Retinal pigment epithelial cell (primary cell): ENCODE measurements at places on chromosomes 12 and 14.
A peak's percentile ranks its signal among the peaks of the same experiment; 100 is the strongest.

- DNase-seq = no peak
Measured at GRCh38 chr12:29702972-29703371, 80.8 kb downstream of the TMTC1 start.

GRCh38 chr14:21078287-21078686 is 8.2 kb downstream of the ARHGEF40 start:
- no peak for DNase-seq

- no peak for DNase-seq
Measured at GRCh38 chr12:129571901-129572494, 331.8 kb downstream of the TMEM132D start.

DNA sequence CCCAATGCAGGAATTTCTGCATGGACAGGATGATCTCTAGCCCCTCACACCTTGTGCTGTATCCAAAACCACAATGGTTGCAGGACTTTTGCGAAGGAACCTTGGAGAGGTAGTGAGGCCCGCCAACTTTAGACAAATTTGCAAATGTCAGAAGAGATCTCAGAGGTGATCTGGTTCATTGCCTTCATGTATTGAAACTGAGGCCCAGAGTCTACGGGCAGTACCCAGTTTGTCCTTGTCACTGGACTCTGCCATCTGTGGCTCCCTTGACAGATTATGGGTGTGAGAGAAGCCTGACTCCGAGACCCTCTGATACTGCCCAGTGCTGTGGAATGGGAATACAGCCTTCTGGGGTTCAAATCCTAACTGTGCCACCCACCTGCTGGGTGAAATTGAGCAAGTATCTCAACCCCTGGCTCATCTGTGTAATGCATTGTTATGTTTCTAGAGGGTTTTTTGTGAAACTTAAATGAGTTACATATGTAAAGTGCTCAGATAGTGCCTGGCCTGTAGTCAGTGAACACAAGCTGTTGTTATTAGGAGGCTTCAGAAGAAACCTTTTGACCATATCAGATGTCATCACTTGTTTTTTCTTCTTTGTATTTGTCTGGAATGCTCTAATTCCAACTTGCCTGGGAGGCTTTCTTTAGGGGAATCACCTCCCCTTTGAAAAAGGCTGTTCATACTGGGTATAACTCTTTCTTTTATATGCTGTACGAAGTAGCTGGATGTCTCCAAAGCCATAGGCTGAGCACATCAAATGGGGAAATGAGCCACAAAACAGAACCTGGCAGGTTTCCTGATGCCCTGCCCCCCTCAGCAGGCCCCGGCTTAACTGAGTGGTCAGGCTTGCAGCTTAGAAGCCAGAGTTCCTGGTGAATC is 71.4 kb upstream of the SRSF5 start:
- peak; percentile 52 for DNase-seq

- DNase-seq = no peak
Measured at GRCh38 chr14:30252151-30252550, 306.8 kb upstream of the G2E3 start.

- no peak for DNase-seq
Measured at GRCh38 chr14:74510959-74511409, 17.4 kb downstream of the ISCA2 start.

DNA sequence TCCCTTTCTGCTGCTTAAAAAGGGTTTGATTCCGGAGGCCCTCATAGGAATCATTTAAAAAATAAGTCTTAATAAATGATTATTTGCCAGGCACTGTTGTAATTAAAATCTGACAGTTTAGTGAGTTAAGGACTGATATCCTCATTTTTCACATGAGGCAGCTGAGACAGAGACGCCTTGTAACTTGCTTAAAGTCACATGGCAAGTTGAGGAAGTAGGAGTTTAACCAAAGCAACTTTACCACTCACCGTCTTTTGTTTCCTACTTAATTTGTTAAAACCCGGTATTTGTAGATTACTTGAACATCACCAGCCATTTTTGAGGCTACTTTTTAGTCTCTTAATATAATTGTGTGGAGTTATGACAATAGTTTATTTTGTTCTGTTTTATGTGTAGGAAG is 2.4 kb downstream of the TIGAR start:
- no peak for DNase-seq

- no peak for DNase-seq
Measured at GRCh38 chr14:97315790-97316189, 518.6 kb downstream of the VRK1 start.

- no peak for DNase-seq
Measured at GRCh38 chr14:106185837-106186233, 659.5 kb downstream of the TMEM121 start.

GRCh38 chr14:56805992-56806727 is 4.1 kb downstream of the OTX2 start:
- DNase-seq = no peak

- DNase-seq = no peak
Measured at GRCh38 chr14:97462081-97462480, 664.9 kb downstream of the VRK1 start.

DNA sequence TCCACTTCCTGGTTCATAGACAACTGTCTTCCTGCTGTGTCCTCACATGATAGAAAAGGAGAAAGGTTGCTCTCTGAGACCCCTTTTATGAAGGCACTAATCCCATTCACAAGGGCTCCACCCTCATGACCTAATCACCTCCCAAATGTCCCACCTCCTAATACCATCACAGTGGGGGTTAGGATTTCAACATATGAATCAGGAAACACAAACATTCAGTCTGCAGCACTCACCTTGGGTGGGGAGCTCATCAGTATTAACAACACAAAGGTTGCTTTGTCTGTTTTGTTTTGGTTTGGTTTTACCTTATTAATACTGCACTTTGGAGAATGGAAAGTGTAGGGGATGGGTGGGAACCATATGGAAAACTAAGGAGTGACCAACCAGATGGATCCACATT is 10.5 kb upstream of the SMCO2 start:
- no peak for DNase-seq

GRCh38 chr14:32430326-32430725 is 101.2 kb downstream of the AKAP6 start:
- DNase-seq = no peak

DNA sequence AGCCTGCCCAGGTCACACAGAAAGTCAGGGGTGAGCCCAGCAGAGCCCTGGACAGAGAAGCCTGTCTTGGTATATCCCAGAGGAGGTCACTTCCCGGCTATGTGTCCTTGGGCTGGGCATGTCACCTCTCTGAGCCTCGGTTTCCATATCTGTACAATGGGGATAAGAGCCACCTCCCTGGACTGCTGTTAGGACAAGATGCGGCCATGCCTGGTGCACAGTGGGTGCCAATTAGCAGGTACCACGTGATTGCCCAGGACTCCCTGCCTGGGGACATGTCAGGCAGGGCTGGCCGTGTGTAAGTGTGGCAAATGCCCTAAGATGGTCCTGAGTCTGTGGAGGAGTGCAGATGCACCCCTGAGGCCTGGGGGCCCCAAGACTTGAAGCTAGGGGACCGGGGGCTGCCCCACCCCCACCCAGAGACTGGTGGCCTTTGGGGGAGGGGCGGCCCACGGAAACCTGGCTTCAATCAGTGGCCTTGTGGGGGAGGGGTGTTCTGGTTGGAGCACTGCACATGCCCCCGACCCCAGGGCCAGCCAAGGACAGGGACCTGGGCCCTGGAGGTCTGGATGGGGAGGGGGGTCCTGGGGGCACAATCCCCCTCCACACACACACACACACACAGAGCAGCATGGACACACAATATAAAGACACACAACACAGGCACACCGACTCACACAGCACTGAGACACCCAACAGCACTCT is 878 bp downstream of the TMEM119 start:
- no peak for DNase-seq

DNA sequence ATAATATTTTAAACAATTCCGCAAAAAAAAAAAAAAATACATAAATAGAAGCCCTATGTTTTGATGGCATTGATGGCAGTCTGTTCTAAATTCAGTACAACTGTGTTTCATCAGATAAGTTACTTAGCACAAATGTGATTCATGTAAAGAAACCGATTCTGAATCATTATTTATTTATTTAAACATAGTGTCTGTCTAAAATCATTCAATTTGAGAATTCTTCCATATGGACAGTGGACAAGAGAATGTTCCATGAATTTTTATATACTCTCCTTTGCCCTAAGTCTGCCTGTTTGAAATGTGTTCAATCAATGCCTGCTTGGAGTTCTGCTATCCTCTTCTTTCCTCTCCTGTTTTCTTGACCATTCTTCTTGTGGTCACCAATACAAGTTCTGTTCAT is 126.5 kb downstream of the PDE3A start:
- DNase-seq = no peak

DNA sequence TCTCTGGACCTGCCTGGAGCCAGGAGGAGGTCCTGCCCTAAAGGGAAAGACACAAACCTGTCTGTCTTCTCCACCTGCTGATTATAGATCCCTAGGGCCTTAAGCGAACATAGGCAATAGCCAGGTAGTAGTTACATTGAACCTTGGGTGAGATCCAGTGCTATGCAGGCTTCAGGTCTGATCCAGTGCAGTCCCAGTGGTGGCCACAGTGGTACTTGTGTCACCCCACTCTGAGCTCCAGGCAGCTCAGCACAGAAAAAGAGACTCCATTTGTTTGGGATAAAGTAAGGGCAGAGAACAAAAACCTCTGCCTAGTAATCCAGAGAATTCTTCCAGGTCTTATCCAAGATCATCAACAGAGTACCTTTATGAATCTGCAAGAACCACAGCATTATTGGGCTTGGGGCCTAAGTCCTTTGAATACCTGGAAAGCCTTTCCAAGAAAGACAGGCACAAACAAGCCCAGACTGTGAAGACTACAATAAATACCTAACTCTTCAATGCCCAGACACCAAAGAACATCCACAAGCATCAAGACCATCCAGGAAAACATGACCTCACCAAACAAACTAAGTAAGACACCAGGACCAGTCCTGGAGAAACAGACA is 60.4 kb upstream of the KTN1 start:
- no peak for DNase-seq

- no peak for DNase-seq
Measured at GRCh38 chr14:94582199-94582750, 1.0 kb downstream of the SERPINA5 start.

GRCh38 chr14:87690076-87690613 is 302.8 kb downstream of the GALC start:
- no peak for DNase-seq

DNA sequence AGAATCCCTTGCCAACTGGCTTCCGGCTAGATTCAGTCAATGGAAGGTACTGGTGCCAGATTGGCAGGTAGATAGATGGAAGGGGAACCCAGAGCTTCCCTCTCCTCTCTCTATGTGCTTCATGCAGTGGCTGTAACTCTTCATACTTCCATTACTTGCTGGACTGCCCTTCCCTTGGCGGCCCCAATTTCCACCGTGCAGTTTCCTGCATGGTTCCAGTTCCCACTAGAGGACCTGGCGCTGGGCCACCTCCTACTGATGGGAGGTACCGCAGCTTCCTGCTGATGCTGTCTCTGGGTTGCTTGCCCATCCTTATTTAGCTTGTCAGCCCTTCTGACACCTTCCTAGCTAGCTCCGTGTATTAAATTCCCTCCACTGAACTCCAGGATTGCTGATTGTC is 226.4 kb downstream of the ANO2 start:
- no peak for DNase-seq

GRCh38 chr12:122467983-122468382 is 32.7 kb downstream of the ZCCHC8 start:
- no peak for DNase-seq

GRCh38 chr12:54215989-54216796 is 27.4 kb upstream of the SMUG1 start:
- DNase-seq = no peak

GRCh38 chr14:81679226-81679625 is 145.6 kb upstream of the SEL1L start:
- DNase-seq = no peak

GRCh38 chr12:45049912-45050750 is 768 bp downstream of the DBX2 start:
- DNase-seq = no peak

GRCh38 chr14:59356312-59356711 is 108.9 kb downstream of the GPR135 start:
- DNase-seq = no peak

DNA sequence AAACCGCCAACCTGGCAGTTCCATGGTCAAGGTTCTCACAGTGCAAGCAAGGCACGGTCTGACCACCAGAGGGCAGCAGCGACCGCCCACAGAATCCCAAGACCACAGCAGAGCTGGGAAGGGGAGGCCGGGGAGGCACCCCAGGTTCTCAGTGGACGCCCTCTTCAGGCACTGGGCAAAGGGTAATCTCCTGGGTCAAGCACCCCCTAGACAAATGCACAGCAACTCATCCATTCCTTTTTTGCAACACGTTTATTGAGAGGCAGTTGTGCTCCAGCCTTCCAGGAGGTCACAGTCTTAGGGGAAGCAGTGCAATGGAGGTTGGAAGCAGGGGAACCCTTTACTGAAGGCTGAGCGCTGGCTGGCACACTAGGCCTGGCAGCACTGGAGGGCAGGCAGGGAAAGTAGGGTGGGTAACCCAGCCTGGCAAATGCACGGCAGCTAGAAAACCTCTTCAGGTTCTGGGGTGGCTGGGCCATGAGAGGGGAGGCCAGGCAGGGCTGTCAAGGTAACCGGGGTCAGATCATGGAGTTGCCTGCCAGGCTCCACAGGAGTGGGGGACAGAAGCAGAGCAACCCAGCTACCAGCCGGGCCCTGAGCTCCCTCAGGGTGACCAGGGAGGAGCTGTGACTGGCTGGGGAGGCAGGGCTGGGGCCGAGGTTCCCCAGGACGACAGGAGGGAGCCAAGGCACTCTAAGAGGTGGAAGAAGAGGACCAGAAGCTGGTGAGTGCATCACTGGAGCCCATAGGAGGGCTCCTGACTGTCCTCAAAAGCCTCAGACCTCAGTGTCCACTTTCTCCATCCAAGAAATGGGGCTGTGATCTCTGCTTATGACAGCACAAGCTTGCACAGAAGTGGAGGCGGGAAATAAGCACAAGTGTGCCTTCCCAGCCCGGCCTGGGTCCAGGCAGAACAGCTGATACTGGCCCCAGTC is 1.8 kb upstream of the RHOF start:
- DNase-seq = no peak

- DNase-seq = no peak
Measured at GRCh38 chr14:60164404-60164711, 840 bp downstream of the DHRS7 start.
